ENCODE measurements at places on chromosomes 11 and 22.

GRCh38 chr11:111703576-111703975 is 62.6 kb downstream of the PPP2R1B start:
- DNase-seq, result no peak
- no peaks in the 10 kb centered on the region for H3K27me3 ChIP-seq
- no peak overlapping the region for H3K27ac ChIP-seq
- no peaks in the 10 kb centered on the region for H3K4me1 ChIP-seq
- H3K36me3 ChIP-seq, result no peaks in the 10 kb centered on the region

GRCh38 chr22:37777122-37777687 is 30.5 kb upstream of the GCAT start:
- no peaks in the 10 kb centered on the region for H3K36me3 ChIP-seq
- no peak overlapping the region for H3K4me3 ChIP-seq
- H3K27me3 ChIP-seq, result no peaks in the 10 kb centered on the region
- peak overlapping the region; percentile 19 for H3K27ac ChIP-seq

DNA sequence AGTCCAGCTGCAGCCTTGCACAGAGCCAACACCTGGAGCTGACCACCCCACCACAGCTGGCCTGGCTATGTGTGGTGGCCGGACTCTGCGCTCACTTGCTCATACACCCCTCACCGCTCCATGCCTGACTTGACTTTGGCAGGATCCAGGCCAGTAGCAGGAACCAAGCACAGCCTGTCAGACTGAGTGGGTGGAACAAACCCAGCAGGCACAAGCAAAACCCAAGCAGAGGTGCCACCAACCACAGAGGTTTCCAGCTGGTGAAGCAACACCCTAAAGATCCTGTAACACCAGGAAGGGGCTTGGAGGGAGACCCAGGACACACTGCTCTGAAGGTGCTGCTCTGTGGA is 44.9 kb upstream of the WNT11 start:
- DNase-seq, result no peak
- H3K27ac ChIP-seq, result no peak overlapping the region
- H3K36me3 ChIP-seq, result no peaks in the 10 kb centered on the region
- no peaks in the 10 kb centered on the region for H3K27me3 ChIP-seq
- H3K4me3 ChIP-seq, result no peak overlapping the region
- no peaks in the 10 kb centered on the region for H3K4me1 ChIP-seq

- H3K4me1 ChIP-seq, result no peaks in the 10 kb centered on the region
- no peak for DNase-seq
Measured at GRCh38 chr11:33997584-33998251, 53.8 kb upstream of the CAPRIN1 start.

GRCh38 chr22:29457730-29458129 is 19.3 kb downstream of the RFPL1 start:
- H3K4me3 ChIP-seq, result no peak overlapping the region
- peak; percentile 56 for DNase-seq
- peaks cover 15% of the 10 kb centered on the region for H3K4me1 ChIP-seq

GRCh38 chr11:133053124-133053776 is 479.1 kb downstream of the OPCML start:
- no peaks in the 10 kb centered on the region for H3K36me3 ChIP-seq
- H3K4me3 ChIP-seq, result no peak overlapping the region

DNA sequence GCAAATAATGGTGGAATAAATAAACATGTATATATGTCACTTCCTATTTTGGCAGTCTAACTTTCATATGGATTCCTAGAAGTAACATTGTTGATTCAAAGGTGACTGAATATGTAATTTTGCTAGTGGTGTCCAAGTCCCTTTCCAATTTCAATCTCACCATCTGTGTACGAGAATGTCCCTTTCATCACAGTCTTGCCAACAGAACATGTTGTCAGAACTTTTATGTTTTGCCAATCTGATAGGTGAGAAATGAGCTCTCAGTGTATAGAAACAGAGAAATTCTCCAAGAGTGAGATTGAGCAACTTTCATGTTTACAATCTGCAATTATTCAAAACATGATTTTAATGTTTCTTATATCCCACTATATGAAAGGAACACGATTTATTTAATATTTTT is 167.5 kb downstream of the CNTN5 start:
- H3K27ac ChIP-seq, result no peak overlapping the region
- H3K4me1 ChIP-seq, result no peaks in the 10 kb centered on the region
- no peaks in the 10 kb centered on the region for H3K36me3 ChIP-seq
- H3K4me3 ChIP-seq, result no peak overlapping the region

- H3K36me3 ChIP-seq, result no peaks in the 10 kb centered on the region
- peak; percentile 31 for DNase-seq
- peak overlapping the region; percentile 99 for H3K27ac ChIP-seq
- H3K4me3 ChIP-seq, result peak overlapping the region; percentile 99
- H3K4me1 ChIP-seq, result peaks cover 29% of the 10 kb centered on the region
Measured at GRCh38 chr11:102347462-102348370, 702 bp downstream of the BIRC2 start.

- H3K27me3 ChIP-seq, result no peaks in the 10 kb centered on the region
- H3K27ac ChIP-seq, result peak overlapping the region; percentile 44
- peaks cover 13% of the 10 kb centered on the region for H3K4me1 ChIP-seq
- peak; percentile 48 for DNase-seq
- H3K36me3 ChIP-seq, result no peaks in the 10 kb centered on the region
Measured at GRCh38 chr11:62124186-62125113, 639 bp downstream of the INCENP start.

Data from testis (tissue), 5 donors.